ENCODE measurements at places on chromosomes 11 and 22. TPM values are rescaled to one million over a fixed set of nuclear protein-coding genes. Genes with fewer than 3 reads are reported as not detected.

GRCh38 chr11:3205261-3206155 is 13.1 kb downstream of the MRGPRG start:
- DNase-seq, result no peak

DNA sequence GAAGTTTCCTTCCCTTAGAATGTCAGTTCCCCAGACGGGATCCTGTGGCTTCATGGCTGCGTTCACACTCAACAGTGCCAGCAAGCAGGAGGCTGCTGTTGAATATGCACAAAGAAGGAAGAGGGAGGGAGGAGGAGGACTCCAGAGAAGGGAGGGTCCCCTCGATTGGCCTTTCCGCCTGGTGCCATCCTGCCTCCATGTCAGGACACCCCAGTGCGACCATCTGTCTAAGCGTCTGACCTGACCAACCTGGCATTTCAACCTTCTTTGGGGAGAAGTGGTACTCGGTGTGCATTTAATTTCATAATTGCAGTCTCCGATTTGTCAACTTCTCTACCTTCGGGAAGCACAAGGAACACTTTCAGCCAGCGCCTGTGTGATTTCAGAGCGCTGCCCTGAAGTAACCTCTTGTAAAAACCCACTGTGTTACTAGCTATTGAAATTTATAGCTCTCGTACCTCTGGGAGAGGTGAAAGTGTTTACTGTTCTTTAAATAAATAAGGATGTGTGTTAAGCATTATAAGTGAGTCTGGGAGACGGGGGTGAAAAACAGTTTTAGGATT is 1491.9 kb downstream of the TBC1D22A start:
- peak; percentile 27 for DNase-seq

DNA sequence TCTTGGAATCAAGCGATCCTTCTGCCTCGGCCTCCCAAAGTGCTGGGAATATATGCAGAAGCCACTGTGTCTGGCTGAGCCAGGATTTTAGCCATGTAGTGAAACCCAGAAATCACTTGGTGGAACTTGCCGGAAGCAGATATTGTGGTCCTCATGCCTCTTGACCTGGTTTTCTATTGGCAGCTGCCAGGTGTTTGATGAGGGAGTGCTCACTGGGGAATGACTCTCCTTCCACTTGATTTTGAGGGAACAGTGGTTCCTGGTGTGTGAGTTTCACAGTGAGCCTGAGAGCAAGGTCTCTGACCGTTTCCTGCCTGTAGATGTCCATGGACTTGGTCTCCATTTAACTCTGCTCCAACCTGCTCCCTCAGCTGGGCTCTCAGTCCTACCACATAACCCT is 34.7 kb upstream of the ELF5 start:
- no peak for DNase-seq

- DNase-seq, result no peak
Measured at GRCh38 chr11:11155962-11156815, 196.9 kb downstream of the CSNK2A3 start.

DNA sequence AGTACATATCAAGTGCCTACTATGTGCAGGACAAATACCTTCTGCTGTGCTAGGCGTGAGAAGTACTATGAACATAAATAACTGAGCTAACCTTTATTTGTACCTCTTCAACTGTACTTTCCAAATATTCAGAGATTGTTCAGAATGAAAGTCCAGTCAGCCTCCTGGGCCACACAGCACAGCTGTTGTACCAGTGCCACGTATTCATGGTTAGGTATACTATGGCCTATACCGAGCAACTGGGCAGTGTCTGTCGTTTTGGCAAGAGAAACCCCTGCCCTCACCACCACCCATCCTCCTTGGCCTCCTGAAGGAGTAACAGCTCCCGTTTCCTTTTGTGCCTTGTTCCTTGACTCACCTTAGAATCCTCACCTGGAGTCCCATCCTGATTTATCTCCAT is 53.0 kb downstream of the RASSF10 start:
- no peak for DNase-seq

DNA sequence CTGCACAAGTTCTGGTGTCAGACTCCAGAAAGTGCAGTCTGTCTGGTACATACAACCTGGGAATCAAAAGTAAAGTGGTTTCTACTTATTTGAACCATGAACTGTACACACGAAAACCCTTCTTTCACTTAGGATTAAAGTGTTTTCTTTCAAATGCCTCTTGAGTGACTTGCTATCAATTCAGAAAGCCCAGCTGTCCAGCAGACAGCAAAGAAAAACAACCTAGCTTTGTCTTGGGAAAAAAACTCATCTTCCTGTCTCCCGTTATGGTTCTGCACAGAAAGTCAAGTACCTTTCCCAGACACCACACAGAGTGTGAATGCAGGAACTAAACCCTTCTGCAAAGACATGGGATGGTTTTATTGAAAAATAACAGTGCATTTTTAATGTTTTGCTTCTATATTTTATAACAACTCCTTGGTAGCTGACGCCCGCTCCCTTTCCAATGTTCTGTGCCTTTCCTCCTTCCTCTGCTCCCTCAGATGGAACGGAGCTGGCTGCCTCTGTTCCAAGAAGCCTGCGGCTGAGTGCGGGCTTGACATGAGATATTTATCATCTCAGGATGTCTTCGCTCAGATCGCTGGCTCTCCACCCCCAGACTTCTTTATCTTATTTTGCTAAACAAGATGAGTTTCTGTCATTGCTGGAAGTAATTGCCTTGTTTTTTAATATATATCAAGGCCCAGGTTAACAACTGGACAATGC is 322.3 kb upstream of the B3GAT1 start:
- DNase-seq, result no peak

- no peak for DNase-seq
Measured at GRCh38 chr11:78221396-78222315, 32.9 kb downstream of the USP35 start.

The ACTN3 gene
- total RNA-seq, result not detected
